ENCODE measurements at places on chromosomes 12 and 14.

DNA sequence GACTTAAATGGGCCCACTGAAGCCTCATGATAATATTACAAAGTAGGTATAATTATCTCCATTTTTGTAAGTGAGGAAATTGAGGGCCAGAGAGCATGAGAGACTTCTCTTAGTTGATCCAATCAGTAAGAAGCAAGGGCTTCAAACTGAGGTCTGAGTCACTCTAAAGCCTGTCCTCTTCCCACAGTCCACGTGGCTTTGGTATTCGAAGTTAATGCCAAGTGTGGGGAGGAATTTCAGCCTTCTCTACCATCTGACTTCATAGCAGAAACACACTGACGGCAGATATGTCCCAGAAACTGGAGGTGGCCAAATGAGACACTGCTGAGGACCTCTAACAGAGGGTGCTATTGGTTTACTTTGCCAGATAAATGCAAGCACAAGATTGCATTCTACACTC lies 114.4 kb upstream of the OVCH1 start:
- DNase-seq = no peak

- peak; percentile 27 for DNase-seq
These were observed 10.5 kb downstream of the MMP14 start for GRCh38 chr14:22846811-22847307.

GRCh38 chr12:16198884-16199283 lies 78.6 kb downstream of the SLC15A5 start:
- no peak for DNase-seq

GRCh38 chr12:95766356-95767019 lies 24.1 kb downstream of the NTN4 start:
- DNase-seq = no peak

DNA sequence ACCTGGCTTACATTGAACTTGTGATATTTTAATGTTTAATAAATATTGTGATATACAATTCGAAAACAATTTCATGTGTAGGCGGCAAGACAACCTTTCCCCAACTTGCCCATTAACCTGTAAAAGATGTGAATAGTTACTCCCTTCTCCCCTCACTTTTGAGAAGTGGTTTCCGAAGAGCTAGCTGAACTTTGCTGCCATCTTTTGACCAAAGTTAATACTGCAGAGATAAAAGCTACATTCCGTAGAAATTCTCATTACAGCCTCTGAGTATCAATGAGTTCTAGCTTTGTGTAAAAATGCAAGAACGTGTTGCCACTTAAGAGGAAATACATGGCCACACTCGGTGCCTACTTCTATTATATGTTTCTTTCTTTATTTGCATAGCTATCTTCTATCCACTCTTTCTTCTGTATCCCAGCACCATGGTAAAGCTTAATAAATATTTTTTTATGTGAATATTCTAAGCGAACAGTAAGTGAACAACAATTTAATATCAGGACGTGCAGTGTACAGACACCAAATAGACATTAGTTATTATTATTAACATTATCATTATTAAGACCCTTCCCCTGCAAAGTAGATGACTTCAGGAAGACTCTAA lies 105.1 kb upstream of the TMEM260 start:
- DNase-seq = peak; percentile 46

DNA sequence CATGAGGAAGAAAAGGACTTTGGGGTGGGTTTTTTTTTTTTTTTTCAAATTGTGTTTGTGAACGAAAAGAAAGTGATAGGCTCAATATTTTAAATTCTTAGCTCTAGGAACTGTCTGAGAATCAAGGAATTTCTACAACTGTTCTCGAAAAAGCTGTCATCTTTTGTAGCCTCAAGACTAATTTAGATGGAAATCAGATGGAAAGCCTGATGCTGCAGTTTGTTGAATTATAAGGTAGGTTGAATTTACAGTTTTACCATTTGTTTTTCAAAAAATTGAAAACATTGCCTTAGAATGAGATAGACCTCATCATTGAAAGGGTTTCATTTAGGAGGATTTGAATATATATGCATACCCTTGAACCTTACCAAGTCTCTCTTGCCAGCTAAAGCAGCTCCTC lies 109.3 kb upstream of the TRHDE start:
- DNase-seq = no peak

DNA sequence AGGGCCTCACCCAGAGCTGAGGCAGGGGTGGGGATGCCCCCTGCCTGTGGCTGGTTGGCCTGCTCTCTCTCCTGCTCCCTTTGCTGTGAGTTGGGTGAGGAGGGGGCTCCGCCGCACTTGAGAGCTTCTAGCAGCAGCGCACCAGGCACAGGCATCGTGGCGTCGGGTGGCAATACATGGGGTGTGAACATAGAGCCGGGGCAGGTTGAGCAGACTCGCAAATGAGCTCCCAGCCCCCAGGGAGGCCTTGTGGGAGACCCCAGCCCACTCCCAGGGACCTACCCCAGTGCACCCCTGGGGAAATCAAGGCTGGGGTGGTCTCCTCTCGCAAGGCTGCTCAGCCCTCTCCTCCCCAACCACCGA lies 54.5 kb downstream of the KIF26A start:
- DNase-seq = no peak

- no peak for DNase-seq
These were observed 7.9 kb downstream of the VWF start for GRCh38 chr12:6116471-6117021.

DNA sequence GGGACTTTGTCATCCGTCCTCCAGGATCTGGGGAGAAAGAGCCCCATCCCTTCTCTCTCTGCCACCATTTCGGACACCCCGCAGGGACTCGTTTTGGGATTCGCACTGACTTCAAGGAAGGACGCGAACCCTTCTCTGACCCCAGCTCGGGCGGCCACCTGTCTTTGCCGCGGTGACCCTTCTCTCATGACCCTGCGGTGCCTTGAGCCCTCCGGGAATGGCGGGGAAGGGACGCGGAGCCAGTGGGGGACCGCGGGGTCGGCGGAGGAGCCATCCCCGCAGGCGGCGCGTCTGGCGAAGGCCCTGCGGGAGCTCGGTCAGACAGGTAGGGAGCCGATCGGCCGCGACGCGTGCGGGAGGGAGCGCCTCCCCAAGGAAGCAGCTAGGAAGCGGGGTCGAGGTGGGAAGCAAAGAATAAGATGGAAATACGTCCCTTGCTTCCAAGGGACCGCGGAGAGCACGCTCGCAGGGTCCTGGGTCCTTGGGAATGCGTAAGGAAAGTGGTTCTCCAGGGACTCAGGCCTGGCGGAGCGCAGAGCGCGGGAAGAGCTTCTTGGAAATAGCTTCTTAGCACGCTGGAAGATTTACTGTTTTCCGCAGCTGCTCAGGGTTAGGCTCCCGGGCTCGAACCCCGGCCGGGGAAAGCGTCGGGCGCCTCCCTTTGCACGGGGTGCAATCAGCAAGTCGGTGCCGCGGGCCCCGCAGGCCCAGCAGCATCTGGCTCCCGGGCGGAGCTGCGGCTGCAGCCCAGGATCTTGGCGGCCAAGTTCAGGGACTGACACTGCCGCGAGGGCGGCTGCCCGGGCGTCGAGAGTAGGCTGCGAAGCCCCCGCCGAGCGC lies 457 bp downstream of the SOCS2 start:
- DNase-seq = peak; percentile 64

GRCh38 chr14:32428875-32429274 lies 99.8 kb downstream of the AKAP6 start:
- no peak for DNase-seq

- no peak for DNase-seq
These were observed 5.5 kb upstream of the ZNF740 start for GRCh38 chr12:53174881-53175491.

DNA sequence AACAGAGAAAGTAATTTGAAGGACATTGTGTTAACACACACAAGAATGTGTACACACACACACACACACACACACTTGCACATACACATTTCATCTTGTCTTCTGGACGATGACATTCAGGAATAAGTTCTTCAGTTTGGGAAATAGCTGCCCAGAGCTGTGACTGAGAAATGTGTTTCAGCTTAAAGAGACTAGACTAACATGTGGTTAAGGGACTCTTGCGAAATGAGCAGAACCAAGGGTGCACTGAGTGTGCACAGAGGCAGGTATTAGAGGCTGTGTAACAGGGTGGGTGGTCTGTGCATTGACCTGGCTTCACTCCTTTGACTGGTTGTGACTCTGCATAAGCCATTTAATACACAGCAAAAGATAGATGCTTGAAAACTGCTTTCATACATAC lies 29.4 kb upstream of the KCNA5 start:
- DNase-seq = no peak

- no peak for DNase-seq
These were observed 11.9 kb upstream of the TCL1A start for GRCh38 chr14:95725685-95726336.

DNA sequence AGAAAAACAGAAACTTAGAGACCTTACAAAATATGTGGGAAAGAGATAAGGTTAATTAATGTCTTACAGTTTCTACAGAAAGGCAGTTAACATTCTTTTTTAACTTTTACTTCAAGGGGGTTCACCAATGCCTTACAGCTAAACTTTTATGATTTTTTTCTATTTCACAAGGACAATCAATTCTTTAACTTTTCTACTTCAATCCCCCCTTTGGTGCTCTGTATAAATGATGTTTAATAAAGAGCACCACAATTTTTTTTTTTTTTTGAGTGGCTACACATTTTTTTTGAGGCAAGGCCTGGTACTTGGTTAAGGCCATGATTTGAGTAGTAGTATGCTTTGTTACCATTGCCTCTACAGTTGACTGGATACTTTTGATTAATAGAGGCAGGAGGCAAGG lies 279.6 kb downstream of the PRKD1 start:
- DNase-seq = no peak

DNA sequence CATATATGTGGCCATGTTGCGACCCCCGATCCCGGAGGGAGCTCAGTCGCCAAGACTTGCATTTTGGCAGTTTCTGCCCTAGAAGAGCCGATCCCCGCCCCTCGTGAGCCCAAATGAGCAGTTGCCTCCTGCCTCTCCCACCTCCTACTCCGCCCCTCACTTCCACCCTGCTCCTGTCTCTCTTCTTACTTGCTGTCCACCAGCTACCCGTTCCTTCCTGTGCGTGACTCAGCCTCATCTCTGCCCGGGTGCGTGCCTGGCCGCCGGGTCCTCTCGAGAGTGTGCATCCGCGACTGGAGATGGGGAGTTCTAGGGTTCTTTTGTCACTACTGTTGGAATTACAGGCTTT lies 585 bp downstream of the GPATCH2L start:
- peak; percentile 60 for DNase-seq

Data from D341Med (cell line).